Glomerular endothelial cell (primary cell): ENCODE measurements at places on chromosomes 13 and 19. TPM values are rescaled to one million over a fixed set of nuclear protein-coding genes. Genes with fewer than 3 reads are reported as not detected.

- DNase-seq = no peak
Measured at GRCh38 chr19:48363500-48363809, 285 bp downstream of the TMEM143 start.

GRCh38 chr13:39811051-39811450 lies 155.6 kb downstream of the COG6 start:
- no peak for DNase-seq

DNA sequence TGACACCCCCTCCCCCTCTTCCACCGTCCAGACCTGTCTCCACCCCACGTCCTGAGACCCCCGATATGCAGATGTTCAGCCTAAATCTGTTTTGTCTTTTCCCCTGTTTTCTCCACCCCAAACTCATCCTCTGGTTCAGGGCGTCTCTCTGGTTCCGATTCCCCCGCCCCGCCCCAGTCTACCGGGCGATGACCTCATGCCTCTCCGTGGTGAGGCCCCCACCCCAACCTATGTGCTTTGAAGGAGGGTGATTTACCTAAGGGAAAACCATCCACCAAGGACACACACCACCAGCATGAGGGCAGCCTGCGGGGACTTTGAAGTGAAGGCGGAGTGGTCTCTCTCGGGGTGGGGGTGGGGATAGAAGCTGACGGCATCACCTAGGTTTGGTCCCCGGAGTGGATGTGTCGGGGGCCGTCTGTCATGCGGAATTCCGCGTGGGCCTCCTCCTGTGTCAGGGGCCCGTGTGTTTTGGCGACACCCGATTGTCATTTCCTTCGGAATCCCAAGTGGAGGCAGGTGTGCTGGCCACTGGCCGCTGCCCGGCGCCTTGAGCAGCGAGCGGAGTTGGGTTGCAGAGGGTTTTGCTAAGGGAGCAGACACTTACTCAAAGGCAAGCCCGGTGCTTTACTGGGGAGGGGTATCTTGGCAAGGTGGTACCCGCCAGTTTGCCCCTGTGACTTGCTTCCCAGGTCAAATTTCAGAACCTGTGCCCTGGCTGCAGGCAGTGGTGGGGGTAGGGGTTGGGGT lies 1.4 kb downstream of the FZR1 start:
- no peak for DNase-seq

- DNase-seq = no peak
Measured at GRCh38 chr19:34480491-34480890, 1.1 kb upstream of the WTIP start.

KLK15 gene
- not detected in 2 replicates for total RNA-seq

DNA sequence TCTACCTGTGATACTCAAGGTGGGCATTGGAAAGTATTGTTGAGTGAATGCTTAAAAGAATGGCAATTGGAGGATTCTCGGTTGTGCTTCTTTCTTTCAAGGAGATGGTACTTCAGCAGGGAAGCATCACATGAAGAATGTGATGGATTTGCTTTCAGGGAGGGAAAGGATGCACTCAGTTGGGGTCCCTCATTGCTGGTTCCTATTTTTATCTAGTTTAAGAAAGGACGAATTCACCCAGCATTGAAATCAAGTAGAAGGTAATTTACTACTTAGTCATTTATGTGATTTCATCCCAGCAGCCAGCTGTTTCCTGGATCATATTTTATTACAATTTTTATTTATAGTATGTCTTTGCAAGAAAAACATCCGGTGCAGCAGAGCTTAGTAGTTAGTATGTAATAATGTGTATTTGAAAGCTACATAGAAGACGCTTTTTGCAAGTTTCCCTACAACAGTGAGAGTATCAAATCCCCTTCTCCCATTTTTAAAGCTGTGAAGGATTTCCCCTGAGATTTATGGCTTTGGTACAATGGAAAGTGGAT lies 417.9 kb downstream of the GPC5 start:
- no peak for DNase-seq

ZNF442 gene
- total RNA-seq = 0.48 and 1.1 TPM in 2 replicates

DNA sequence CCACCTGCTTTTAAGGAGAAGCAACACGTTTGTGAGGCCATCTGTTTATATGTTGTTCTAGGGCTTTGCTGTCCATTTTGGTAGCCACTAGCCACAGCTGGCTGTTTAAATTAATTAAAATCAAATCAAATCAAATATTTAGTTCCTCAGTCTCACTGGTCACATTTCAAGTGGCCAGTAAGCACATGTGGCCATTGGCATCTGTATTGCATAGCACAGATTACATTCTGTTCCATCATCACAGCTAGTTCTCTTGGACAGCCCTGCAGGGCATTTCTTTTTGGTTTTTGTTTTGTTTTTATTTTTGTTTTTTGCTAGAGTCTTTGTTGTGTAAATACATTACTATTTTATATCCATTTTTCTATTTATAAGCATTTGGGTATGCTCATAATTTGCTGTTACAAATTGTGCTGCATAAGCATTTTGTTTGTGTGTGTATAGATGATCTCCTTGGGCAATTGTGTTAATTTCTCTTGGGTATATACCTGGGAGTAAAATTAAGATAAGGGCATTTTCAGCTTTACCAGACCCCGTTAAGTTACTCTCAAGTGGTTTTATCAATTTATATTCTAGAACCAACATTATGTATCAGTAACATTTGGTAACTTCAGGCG lies 31.3 kb downstream of the SAE1 start:
- DNase-seq = no peak

EDNRB gene
- total RNA-seq = 18.8 and 25.6 TPM in 2 replicates

GRCh38 chr13:94030415-94031119 lies 448.9 kb downstream of the DCT start:
- no peak for DNase-seq
